ENCODE measurements at places on chromosomes 6 and 20.

DNA sequence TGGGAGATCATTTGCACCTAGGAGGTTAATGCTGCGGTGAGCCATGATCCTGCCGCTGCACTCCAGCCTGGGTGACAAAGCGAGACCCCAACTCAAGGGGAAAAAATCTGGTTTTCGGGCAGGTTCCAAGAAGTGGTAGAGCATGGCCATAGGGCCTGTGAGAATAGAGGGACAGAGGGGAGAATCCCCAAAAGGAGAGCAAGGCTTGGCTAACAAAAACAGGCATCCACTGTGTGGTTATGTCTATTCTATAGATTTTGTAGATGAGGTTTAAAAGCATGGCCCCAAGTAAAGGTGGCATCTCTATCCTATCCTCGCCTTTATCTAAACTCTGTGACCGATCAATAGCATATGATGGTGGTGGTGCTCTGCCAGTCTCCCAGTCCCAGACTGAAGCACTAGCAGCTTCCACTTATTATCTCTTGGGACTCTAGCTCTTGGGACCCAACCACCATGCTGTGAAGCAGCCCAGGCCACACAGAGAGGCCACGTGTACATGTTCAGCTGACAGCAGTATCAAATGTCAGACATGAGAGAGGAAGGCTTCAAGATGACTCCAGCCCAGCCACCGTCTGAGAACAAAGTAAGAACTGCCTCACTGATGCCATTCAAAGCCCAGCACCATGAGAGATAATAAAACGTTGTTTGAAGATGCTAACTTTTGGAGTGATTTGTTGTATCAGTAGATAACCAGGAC, 27.7 kb downstream of the EIF2S2 start:
- DNase-seq, result no peak

- no peak for DNase-seq
These were observed 262.4 kb downstream of the PLCB1 start for GRCh38 chr20:8394308-8394945.

DNA sequence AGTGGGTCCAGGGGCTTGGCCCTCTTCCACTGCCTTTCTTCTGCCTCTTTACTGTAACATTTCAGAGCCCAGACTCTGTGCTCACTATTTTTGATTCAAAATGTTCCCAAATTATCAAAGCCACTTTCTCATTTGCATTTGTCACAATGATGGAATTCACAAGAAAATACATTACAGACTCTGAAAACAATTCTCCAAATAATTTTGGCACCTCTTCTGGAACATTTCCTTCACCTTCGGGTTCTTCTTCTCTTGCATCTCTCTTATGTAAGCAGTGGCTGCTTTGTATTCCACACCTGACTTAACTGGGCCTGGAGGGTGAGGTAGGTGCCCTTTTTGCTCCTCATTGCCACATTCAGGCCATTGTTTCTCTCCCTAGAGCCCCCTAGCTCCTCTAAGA, 30.0 kb downstream of the ZNF184 start:
- no peak for DNase-seq

DNA sequence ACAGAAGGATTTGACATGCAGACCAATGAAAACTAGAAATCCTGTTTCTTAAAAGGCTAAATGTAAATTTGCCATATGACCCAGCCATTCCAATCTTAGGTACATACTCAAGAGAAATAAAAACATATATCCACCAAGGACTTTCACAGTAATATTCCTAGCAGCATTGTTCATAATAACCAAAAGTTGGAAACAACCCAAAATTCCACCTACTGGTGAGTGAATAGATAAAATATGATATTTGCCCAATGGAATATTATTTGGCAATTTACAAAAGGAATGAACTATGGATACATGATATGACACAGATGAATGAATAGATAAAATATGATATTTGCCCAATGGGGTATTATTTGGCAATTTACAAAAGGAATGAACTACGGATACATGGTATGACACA, 22.7 kb downstream of the MTCL3 start:
- no peak for DNase-seq

DNA sequence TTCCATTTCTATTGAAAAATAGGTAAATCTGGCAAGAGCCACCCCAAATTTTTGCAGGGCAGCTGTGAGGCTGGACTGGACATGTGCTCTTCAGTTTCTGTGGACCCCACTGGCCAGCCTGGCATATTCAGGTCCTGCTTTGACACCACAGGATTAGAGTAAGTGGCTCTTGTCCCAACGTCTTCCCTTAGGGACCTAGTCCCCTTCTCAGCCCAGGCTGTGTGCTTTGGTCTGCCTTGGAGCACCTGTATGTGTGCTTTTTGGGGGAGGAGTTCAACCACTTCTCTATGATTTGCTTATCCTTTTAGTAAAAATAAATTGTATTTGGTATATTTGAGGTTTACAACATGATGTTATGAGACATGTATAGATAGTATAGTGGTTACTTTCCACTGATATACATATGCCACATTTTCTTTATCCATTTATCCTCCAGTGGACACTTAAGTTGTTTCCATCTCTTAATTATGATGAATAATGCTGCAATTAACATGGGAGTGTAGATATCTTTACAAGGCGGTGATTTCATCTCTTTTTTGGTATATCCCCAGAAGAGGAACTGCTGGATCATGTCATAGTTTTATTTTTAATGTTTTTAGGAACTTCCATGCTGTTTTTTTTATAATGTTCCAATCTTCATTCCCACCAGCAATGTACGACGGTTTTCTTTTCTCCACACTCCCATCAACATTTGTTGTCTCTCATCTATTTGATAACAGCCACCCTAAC, 167.8 kb upstream of the UST start:
- DNase-seq, result no peak

- no peak for DNase-seq
These were observed 150.2 kb downstream of the LPA start for GRCh38 chr6:160513836-160514235.

DNA sequence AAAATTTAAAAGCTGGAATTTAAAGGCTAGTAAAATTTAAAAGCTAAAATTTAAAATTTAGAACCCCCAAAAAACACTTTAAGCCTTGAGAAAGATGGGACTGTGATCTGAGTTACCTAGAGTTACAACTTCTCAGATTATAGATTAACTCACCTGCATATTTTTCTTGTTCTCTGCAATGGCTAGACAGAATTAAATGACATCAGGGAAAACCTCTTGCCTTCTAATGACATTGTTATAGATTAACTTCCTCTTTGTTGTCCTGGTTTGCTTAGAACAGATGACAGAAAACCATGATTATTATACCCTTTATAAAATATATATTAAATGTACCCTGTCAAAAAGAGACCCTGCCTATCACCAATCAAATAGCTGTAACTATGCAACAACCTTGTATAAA, 56.4 kb downstream of the TRDN start:
- no peak for DNase-seq

- DNase-seq, result no peak
These were observed 35.5 kb upstream of the ZFAND3 start for GRCh38 chr6:37783856-37784584.

DNA sequence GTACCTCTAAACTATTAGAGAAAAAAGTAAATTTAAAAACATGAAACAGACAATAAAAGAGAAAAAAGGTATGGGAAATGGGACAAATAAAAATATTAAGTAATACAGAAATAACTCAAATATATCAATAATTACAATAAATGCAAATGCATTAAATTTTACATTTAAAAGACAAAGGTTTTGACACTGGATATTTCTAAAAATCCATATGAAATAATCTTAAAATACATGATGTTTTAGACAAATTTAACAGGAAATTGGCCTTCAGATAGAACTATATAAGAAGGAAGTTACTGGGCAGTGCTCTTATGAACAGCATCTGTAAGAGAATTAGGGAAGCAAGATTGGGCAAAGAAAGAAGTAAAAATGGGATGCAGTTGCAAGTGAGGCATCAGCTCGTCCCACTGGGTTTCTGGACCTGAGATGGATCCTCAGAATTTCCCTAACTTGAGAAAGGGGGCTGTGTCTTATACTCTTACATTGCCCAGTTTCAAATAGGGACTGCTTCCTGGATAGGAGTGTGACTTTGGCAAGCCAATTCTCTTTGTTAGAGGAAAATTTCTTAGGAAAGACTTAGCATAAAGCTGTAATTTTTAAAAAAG, 376.7 kb downstream of the SMOC2 start:
- DNase-seq, result no peak

- DNase-seq, result no peak
These were observed 34.5 kb upstream of the FAM184A start for GRCh38 chr6:119112812-119113530.

- no peak for DNase-seq
These were observed 132.9 kb upstream of the THBS2 start for GRCh38 chr6:169386411-169387057.

DNA sequence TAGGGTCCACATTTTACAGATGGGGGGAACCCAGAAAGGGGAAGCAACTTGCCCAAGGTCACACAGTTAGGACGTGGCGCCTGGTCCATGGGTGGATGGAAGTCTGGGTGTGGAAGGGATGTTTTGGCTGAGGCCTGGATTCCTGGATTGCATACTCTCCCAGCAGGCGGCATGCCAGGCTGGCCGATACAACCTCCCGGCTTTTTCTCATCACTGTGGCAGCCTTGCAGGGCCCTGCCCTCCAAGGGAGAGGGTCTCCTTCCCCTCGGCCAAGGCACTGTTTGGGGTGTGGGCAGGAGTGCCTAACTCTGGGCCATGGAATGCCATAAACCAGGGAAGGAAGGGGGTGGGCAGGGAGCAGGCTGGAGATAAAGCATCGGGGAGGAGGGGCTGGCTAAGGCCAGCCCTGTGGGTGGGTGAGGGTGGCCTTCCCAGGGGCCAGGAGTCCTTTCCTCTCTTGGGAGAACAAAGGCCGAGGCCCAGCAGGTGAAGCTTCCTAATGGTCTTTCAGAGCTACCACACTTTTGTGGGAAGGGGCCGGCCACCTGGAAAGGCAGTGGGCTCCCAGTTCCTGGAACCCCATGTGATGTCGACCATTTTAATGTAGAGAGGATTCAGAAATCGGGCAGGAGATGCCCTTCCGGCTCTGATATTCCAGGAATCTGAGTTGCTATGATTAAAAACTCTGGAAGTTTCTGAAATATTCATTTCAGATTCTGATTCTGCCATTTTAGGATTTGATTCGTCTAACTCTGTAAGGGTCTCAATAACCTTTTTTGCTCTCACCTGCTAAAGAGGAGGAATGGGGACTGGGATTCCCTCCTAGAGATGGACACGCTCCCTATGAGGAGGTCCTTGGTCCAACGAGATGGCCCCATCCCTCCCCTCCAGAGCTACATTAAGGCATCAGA, 4.2 kb downstream of the FOXS1 start:
- DNase-seq, result no peak

DNA sequence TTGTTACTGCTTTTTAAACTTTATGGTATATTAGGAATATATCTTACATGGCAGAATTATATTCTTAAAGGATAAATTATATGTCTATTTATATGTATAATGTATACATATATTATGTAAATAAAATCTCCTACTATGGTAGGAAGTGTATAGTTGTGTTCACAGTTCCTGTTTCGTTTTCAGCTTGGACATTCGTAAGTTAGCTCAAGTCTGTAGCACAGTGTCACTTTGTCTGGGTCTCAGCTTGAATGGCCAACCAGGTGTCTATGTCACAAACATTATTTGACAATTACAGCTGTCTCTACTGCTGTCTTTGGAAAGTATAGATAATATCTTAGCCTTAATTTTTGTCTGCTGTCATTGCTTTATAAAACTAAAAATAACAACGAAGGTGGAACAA, 303.9 kb downstream of the CDKAL1 start:
- DNase-seq, result no peak

DNA sequence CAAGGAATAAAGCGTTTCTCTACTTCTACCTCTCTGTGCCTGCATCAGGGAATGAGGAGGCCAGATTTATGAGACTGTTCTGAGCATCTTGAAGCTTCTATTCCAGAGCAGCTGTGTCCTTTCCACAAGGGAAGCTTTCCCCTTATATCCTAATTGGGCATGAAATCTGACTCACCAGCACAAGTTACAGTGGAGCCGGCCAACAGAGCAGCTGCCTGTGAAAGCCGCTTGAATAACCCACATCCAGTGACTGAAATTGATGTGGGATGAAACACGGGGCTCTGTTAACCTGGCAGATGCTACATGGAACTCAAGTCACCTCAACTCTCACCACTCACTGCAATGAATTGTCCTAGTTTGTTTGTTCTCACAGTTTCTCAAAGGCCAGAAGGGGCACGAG, 400.3 kb downstream of the TFAP2A start:
- no peak for DNase-seq
